ENCODE measurements at places on chromosomes 3 and 15.
A peak's percentile ranks its signal among the peaks of the same experiment; 100 is the strongest.

DNA sequence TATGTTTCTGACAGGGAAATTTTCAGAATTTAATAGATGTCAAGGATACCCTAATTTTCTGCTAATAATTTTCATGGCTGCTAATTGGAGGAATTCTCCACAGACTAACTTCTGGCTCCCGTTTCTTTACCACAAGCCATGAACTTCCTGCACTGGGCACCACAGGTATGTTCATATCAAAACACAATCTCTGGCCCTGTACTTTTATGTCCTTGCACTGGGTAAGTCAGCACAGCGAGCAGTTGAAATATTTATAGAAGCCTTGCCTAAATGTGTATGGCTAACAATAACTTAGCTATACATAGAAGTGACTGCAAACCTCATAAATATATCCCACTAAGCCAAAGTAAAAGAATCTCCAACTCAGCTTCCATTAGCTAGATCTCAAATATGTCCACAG, 246.9 kb downstream of the ZIC1 start:
- no peak for DNase-seq

GRCh38 chr15:77327168-77327567, 92.7 kb downstream of the PEAK1 start:
- DNase-seq: no peak

DNA sequence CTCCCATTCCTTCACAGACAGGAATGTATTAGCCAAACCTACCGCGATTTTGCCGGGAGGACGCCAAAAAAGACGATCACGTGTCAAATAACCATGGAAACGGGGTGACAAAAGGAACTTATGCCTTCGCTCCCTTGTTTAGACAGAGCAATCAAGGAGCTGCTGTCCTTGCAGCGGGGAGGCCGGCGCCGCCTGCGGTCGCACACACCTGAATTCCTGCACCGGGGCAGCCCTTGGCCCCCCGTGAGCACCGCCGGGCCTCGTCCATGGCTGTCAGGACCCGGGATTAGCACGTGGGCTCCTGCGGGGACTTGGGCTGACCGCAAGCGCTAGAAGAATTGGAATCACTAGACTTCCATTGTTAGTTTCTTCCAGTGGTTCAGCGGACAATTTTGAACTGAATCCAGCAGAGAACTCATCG, 193.1 kb downstream of the SHQ1 start:
- no peak for DNase-seq

DNA sequence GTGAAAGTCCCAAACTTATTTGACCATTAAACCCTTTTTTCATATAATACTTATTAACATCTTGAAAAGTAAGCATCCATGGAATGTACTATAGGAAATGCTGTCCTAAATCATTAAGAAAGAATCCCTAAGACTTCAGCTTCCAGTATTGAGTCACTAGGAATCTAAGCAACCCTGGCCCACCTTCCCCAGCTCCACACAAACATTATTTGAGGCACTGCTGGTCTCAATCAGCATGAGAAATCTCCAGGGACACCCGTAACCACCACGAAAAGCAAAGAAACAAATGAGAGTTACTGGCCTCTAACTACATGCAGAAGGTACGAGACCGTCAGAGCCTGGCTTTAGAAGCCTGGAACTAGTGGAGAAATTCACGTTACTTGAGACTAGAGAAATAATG, 68.2 kb downstream of the POLQ start:
- DNase-seq: no peak

- no peak for DNase-seq
These were observed 313.5 kb downstream of the RPLP1 start for GRCh38 chr15:69766156-69766555.

GRCh38 chr15:76206325-76206976, 104.8 kb downstream of the ETFA start:
- no peak for DNase-seq

- no peak for DNase-seq
These were observed 494.0 kb upstream of the NR2F2 start for GRCh38 chr15:95836536-95836935.

DNA sequence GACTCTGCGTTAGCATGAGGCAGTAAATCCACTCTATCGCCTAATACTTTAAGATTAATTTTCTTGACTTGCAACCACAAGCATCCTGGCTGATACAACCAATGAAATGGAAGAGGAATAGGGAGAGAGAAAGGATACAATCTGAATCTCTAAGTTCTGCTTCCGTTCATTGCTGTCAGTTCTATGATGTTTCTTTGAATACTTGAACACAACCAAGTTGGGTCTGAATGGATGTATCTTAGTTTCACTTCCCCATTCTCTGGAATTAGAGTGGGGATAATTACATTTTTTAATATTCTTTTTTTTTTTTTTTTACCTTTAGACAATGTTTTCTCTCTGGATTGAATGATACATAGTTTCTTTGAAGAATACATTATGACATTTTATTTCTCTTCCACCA, 22.9 kb downstream of the PDE8A start:
- peak; percentile 36 for DNase-seq
